Fibroblast of lung (primary cell): ENCODE measurements at places on chromosomes 11 and 22.

DNA sequence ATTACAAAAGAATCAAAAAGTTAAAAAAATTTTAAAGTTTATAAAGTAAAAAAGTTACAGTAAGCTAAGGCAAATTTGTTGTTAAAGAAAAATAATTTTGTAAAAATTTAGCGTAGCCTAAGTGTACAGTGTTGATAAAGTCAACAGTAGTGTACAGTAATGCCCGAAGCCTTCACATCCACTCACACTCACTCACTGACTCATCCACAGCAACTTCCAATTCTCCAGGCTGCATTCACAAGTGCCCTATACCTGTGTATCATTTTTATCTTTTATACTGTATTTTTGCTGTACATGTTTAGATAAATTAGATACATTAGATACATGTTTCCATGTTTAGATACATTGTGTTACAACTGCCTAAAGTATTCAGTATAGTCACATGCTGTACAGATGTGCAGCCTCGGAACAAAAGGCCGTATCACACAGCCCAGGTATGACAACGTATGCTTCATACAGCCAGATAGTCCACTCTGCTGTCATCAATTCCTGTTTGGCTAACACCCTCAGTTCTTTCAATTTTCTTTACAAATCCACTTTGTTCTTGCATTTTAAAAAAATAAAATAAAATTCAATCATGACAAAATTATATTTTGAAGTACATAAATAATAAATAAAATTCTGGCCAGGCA, 80.7 kb downstream of the RBFOX2 start:
- DNase-seq = peak; percentile 70

GRCh38 chr11:27394781-27395228, 31.8 kb upstream of the CCDC34 start:
- peak; percentile 24 for DNase-seq

- DNase-seq = no peak
Observed at GRCh38 chr11:94477624-94478023, 16.0 kb downstream of the MRE11 start.

GRCh38 chr11:8739309-8739793, 56.8 kb downstream of the RPL27A start:
- no peak for DNase-seq

- no peak for DNase-seq
Observed at GRCh38 chr22:35656284-35656752, 8.1 kb downstream of the APOL6 start.

GRCh38 chr22:39663751-39664150, 93.2 kb downstream of the CACNA1I start:
- DNase-seq = no peak

GRCh38 chr11:86234831-86235461, 9.6 kb upstream of the EED start:
- DNase-seq = no peak

DNA sequence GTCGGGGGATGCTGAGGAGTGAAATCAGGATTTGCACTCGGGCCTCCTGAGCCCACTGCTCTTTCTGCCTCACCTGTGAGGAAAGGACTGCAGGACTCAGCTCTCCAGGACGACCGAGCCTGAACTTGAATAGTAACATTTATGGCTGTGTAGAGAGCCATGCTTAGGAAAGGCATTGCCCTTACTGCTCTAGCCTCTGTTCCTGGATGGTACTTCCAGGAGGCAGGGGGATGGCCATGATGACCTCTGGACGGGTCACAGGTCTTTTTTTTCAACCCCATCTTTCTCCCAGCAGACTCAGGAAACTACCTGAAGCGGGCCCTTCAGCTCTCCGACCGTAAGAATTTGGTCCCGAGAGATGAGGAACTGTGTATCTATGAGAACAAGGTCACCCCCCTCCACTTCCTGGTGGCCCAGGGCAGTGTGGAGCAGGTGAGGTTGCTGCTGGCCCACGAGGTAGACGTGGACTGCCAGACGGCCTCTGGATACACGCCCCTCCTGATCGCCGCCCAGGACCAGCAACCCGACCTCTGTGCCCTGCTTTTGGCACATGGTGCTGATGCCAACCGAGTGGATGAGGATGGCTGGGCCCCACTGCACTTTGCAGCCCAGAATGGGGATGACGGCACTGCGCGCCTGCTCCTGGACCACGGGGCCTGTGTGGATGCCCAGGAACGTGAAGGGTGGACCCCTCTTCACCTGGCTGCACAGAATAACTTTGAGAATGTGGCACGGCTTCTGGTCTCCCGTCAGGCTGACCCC, 11.3 kb downstream of the ANKK1 start:
- DNase-seq = no peak

DNA sequence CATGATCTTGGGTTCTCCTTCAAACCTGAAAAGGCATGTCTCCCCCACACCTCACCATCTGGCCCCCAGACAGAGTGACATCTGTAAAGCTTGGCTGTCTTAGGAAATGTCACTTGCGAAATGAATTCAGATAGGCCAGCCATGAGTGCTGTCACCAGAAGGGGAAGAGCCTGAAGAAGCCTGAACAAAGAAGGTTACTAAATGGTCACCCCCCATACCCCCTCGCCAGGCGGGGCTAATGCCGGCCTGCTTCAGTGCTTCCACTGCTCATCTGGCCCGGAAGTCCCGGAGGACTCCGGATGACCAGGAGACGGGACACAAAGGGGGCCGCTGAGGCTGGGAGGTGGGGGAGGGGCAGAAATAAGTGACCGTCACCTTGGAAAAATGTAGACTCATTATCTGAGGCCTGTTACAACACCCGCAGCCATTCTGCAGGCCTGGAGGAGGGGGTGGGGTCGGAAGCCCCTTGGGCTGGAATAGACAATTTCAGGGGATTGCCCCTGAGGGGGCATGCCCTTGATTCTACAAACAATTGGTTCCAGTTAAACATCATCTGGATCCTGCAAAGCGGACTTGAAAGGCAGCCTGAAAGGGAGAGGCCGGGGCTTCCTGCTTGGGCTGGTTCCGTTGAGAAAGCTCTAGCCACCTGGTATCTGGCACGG, 43.2 kb downstream of the NAT10 start:
- no peak for DNase-seq

- peak; percentile 93 for DNase-seq
Observed at GRCh38 chr11:45982656-45983470, 60.4 kb downstream of the LARGE2 start.

GRCh38 chr22:25829237-25829636, 87.2 kb downstream of the MYO18B start:
- DNase-seq = no peak

- DNase-seq = no peak
Observed at GRCh38 chr11:43489869-43490465, 131.2 kb downstream of the TTC17 start.

- DNase-seq = no peak
Observed at GRCh38 chr11:76640501-76640900, 30.0 kb downstream of the LRRC32 start.

DNA sequence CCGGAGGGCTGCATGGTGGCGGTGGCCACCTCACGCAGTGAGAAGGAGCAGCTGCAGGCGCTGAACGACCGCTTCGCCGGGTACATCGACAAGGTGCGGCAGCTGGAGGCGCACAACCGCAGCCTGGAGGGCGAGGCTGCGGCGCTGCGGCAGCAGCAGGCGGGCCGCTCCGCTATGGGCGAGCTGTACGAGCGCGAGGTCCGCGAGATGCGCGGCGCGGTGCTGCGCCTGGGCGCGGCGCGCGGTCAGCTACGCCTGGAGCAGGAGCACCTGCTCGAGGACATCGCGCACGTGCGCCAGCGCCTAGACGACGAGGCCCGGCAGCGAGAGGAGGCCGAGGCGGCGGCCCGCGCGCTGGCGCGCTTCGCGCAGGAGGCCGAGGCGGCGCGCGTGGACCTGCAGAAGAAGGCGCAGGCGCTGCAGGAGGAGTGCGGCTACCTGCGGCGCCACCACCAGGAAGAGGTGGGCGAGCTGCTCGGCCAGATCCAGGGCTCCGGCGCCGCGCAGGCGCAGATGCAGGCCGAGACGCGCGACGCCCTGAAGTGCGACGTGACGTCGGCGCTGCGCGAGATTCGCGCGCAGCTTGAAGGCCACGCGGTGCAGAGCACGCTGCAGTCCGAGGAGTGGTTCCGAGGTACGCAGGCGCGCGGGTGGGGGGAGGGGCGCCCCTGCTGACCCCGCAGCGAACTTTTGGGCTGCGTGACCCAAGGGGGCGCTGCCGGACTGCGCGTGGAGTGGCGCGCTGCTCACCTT, 670 bp downstream of the NEFH start:
- DNase-seq = peak; percentile 80

- peak; percentile 97 for DNase-seq
Observed at GRCh38 chr11:12157241-12157661, 46.9 kb downstream of the MICAL2 start.

DNA sequence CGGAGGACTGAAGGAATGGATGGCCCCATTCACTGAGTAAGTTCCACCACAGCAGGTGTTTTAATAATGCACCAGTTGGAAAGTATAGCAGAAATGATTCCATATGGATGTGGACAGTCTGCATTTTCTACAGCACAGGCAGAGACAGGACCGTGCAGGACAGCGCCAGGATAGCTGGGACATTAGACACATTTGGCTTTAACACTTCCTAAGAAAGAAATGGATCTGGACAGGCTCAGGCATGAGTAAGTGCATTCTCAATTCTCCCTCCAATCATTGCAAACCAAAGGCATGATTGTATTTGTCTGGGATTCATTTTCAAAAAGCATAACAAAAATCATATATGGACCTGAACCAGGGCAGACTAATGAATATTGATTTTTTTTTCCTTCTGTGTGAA, 233.0 kb upstream of the POU2AF2 start:
- no peak for DNase-seq

- DNase-seq = peak; percentile 41
Observed at GRCh38 chr22:37302674-37303555, 20.6 kb downstream of the CYTH4 start.

- DNase-seq = peak; percentile 64
Observed at GRCh38 chr22:19448076-19448607, 631 bp upstream of the C22orf39 start.

DNA sequence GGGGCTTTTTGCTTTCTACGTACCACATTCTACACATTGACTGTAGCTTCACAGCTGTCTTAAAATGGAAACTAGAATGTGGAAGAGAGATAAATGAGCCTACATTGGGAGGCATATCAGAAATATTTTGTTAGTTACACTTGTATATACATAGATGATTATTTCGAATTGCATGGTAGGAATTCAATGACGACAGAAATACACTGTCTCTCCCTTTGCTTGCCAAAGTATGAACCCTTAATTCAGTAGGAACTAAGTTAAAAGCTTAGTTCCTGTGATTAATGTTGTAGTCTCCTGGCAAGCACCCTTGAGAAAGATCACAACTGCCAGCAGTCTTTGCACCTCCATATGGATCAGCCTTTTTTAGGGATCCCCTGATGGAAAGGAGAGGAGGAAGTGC, 10.1 kb downstream of the C11orf87 start:
- no peak for DNase-seq

DNA sequence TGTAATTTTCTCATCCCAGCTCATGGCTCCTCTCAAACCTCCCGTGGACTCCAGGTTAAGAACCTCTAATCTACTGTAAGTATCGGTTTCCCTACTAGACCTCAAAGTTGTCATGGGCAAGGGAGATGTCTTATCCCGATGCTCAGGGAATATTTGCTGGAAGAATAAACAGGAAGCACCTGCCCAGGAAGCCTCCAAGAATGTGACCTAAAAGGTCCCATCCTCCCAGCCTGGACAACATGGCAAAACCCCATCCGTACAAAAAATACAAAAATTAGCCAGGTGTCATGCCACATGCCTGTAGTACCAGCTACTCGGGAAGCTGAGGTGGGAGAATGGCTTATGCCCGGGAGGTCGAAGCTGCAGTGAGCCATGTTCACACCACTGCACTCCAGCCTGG, 62.4 kb downstream of the APOL1 start:
- no peak for DNase-seq

- no peak for DNase-seq
Observed at GRCh38 chr11:17401316-17401715, 12.9 kb upstream of the KCNJ11 start.

GRCh38 chr11:117010808-117011540, 87.3 kb downstream of the SIK3 start:
- DNase-seq = peak; percentile 85
